ENCODE measurements at places on chromosomes 7 and 10.

DNA sequence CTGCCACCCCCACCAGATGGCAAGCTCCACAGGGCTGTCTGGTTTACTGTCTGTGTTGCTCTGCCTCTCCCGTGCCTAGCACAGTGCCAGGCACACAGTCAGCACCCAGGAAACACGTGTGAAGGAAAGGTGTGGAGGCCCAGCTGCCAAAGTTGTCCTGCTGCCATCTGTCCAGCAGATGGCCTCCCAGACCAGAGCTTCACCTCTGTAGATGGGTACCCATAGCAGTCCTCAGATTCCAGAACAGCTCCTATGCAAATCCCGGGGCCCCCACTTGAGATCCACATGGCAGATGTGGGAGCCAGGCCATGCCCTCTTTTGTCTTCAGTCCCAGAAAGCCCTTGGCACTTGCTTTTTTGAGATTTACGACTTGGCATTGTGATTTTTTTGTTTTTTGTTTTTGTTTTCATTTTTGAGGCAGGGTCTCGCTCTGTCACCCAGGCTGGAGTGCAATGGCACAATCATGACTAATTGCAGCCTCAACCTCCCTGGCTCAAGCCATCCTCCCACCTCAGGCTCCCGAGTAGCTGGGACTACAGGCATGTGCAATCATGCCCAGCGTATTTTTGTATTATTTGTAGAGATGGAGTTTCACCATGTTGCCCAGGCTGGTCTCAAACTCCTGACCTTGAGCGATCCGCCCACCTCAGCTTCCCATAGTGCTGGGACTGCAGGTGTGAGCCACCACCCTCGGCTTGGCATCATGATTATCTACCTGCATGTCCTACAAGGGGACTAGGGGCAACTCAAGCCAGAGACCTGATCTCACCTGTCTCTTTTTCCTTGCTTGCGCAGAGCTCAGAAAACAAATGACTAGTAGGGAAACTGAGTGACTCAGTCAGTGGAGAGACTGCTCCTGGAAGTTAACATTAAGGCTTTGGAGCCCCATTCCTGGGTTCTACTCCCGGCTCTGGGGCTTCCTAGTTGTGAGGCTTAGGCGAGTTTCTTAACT, 16.9 kb upstream of the PALD1 start:
- peak; percentile 39 for DNase-seq

DNA sequence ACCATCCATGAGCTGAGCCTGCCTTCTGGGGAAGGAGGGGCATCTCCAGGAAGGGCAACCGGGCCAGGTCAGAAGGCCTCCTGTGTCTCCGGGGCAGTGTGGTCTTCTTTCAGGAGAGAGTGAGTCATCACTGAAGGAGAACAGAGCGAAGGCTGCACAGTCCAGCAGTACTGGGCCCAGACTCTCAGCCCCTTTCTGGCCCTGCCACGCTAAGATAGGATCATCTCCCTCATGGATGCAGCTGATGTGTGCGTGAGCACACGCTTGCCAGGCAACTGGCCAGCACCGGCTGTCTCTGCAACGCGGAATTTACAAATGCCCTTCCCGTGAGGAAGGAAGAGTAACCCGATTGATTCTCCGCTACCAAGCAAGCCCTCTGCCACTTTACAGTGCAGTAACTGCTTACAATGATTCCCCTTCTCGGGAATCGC, 328.2 kb downstream of the TNS3 start:
- peak; percentile 68 for DNase-seq

DNA sequence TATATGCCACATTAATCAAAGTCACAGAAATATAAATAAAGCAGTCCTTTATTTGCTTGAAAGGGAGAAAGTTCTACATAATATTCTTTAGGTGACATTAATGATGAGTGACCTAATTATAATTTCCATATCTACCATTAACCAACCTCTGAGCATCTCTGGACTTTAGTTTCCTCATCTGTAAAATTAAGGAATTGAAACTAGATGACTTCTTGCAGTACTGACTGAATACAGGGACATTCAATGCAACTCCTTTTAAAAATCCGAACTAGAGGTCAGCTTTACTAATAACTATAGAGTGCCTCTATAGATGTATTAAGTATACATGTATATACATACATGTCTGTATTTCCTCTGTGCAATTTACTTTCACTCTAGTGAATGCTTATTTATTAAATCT, 3.9 kb downstream of the FMC1 start:
- no peak for DNase-seq

DNA sequence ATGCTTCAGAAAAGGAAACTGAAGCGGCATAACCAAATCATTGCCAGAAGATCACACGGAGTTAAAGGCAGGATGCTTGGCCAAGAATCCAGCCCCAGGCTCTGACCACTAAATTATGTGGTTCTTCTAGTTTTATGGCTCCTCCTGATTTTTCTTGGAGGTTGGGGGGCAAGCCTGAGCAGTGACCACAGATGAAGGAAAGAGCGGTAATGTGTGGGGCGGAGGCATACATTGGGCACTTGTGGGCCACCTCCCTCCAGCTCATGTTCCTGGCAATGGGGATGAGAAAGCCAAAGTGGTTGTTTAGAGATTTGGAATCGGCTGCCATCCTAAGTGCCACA, 3.2 kb downstream of the TRPV6 start:
- no peak for DNase-seq

GRCh38 chr10:66294538-66294937, 631.3 kb upstream of the LRRTM3 start:
- DNase-seq: no peak

DNA sequence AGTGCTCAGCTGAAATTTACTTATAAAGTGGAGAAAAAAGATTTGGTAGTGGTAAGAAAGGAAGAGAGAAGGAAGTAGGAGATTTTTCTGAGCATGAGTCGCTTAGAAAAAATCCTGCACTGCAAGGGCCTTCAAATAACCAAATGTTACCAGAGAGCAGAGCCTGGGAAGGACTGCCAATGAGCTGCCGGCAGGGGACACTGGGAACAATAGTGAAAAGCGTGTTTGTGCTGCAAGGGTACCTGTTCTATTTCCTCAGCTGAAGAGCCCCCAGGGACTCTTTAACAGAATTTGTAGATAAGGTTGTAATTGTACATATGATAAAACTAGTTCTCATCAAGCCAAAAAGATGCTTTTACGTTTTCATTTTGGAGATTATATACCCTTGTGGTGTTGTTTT, 696.3 kb upstream of the C7orf33 start:
- no peak for DNase-seq

- no peak for DNase-seq
Measured at GRCh38 chr7:139918480-139918879, 89.4 kb downstream of the TBXAS1 start.

- no peak for DNase-seq
Measured at GRCh38 chr10:5604961-5605360, 61.4 kb downstream of the ASB13 start.

DNA sequence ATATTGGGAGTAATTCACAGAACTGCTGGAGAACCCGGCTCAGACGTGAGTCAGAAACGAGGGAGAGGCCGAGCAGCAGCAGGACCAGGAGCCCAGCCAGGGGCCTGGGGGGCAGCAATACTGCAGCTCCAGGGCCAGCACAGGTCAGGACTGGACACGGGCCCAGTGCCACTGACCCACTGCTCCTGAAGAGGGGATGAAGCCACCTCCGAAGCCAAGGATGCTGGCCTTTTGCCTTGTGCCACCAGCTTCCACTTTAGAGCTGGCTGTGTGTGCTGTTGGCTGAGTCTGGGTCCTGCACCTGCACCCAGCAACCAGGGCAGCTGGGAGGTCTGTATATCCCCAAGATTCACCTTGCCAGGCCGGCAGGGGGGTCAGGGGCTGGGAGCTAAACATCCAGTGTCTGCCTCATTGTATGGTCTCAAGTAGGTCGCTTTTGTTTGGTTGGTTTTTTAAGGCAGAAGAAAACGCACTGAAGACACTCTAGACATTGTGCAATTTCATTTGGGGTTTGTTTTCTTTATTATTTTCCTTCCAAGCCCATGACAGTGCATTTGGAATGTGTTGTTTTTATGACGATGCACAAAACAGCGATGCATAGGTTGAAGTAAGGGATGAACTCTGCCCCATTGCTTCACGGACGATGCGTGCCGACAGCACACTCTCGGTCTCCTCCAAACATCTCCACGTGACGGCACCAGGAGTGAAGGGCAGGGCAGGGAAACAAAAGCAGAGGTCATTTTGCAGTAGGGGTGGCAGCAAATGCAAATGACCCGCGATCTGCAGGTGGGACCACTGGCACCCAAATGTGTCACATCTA, 27.7 kb upstream of the INSIG1 start:
- no peak for DNase-seq

DNA sequence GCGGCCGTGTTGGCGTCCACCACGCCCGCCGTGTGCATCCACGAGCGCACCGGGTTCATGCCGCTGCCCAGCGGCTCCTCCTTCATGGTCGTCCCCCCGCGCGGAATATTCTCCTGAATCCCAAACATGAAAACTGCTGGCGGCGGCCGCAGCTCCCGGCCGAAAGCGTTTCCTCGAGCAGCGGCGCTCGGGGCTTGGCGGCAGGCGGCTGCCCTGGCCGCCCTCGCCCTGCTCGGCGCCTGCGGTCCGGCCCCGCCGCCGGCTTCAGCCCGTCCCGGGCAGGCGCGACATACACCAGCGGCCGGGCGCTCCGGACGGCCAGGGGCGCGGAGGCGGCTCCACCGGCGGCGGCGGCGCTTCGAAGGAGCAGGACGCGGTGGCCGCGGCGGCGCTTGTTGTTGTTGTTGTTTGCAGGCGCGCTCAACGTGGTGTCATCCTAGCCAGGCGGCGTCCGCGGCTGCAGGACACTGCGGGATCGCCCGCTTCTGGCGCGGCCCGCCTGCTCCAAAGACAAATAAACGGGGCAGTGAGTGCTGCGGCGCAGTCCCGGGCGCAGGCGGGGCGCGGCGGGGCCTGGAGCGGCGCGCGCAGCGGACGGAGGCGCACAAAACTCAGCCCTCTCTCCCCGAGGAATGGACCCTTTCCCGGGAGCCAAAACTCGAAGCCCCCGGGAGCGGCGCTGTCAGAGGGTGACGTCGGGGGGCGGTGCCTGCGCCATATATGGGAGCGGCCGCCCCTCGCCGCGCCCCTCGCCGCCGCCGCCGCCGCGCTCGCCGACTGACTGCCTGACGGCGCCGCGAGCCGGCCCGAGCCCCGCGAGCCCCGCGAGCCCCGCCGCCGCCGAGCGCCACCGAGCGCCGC, at the start of gene EBF3:
Gene EBF3 (minus strand): TSS at position 634 of the 861 bp plus-strand sequence. CDS start 506 bp downstream, at position 128.
- DNase-seq: peak; percentile 2

GRCh38 chr7:139095194-139095659, 14.3 kb downstream of the ZC3HAV1 start:
- no peak for DNase-seq

- DNase-seq: peak; percentile 34
Measured at GRCh38 chr10:6348096-6348874, 145.6 kb downstream of the PFKFB3 start.

GRCh38 chr10:23196915-23197314, 4.8 kb downstream of the PTF1A start:
- no peak for DNase-seq

DNA sequence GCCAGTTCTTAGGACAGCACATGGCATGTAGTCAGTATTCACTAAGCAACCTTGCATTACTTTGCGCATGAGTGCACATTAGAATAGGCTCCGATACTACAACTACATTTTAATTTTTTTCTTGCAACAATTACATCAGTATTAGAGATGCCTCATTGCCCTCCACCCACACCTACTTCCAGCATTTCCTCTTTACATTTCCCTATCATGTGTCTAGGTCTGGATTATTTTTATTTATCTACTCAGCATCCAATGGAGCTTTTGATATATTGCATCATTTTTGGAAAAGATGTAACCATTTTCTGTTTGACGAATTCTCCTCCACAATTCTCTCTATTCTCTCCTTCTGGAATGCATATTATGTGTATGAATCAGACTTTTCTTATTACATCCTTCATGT, 258.2 kb upstream of the GLI3 start:
- no peak for DNase-seq

DNA sequence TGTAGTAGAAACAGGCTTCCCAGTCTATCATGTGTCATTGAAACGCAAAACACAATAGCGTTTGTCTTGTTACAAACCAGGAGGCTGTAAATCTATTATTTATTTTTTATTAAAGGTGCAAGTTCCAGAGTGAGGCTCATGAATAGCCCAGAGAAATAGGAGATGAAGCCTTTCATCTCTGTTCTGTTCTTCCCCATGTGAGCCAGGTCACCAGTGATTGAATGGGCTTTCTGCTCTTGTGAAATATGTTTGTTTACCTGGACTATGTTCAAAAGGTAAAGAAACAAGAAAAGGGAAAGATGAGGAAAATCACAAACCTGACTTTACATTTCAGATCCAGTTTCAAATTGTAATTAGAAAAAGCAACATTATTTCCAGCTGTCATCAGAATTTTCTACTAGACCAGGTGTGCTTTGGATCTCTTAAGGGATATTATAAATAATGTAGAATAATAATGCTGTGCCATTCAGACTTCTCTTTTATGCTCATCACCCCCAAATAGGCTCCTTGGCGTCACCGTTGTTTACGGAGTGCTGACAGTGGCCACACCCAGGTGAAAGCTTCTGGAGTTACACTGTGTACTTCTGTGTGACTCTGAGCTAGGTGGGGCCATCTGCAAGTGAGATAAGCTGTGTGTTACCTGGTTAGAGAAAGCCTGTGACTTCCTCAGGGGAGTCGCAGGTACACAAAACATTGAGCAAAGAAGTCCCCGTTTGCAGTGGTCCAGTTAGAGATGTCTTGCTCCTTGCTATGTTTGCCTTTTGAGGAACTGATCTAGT, 274.9 kb downstream of the SDK1 start:
- no peak for DNase-seq

- DNase-seq: no peak
Measured at GRCh38 chr7:24464861-24465260, 108.4 kb upstream of the PALS2 start.

- peak; percentile 36 for DNase-seq
Measured at GRCh38 chr7:119175911-119176627, 951.6 kb downstream of the ANKRD7 start.

DNA sequence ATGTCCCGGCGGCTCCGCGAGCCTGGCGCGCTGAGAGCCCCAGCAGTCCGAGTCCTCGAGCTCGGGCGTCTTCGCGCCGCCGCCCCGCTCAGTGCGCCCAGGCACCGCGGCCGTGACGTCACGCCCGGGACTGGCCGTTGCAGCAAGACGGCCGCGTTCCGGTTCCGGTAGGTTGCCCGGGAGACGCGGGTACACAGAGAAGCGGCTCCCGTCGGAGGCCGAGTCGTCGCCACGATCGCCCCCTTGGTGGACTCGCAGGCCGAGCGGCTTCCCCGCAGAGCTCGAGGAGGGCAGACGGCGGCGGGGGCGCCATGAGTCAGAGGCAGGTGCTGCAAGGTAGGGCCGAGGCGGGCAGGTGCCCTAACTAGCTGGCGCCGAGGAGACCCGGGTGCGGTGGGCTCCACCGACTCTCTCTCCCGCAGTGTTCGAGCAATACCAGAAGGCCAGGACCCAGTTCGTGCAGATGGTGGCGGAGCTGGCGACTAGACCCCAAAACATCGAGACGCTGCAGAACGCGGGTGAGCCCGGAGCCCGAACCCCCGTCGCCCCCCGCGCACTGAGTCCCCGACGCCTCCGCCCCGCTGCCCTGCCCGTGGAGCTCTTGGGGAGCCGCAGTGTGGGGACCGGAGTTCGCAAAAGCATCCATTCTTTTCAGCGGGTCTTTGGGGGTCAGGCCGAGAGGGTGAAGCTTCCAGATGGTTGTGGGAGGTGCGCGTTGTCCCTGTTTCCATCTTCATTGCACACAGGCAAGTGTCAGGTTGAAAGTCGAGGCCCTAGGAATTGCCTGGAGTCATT, at the start of gene SPAG6:
Gene SPAG6 (plus strand): TSS at position 196 of the 795 bp plus-strand sequence. CDS start 116 bp downstream, at position 312.
- DNase-seq: no peak

GRCh38 chr10:90126256-90126595, 424.8 kb downstream of the KIF20B start:
- no peak for DNase-seq
